Astrocyte of the spinal cord (primary cell): ENCODE measurements at places on chromosomes 6 and 20.

- DNase-seq: no peak
Measured at GRCh38 chr6:157841211-157841840, 18.3 kb downstream of the SNX9 start.

DNA sequence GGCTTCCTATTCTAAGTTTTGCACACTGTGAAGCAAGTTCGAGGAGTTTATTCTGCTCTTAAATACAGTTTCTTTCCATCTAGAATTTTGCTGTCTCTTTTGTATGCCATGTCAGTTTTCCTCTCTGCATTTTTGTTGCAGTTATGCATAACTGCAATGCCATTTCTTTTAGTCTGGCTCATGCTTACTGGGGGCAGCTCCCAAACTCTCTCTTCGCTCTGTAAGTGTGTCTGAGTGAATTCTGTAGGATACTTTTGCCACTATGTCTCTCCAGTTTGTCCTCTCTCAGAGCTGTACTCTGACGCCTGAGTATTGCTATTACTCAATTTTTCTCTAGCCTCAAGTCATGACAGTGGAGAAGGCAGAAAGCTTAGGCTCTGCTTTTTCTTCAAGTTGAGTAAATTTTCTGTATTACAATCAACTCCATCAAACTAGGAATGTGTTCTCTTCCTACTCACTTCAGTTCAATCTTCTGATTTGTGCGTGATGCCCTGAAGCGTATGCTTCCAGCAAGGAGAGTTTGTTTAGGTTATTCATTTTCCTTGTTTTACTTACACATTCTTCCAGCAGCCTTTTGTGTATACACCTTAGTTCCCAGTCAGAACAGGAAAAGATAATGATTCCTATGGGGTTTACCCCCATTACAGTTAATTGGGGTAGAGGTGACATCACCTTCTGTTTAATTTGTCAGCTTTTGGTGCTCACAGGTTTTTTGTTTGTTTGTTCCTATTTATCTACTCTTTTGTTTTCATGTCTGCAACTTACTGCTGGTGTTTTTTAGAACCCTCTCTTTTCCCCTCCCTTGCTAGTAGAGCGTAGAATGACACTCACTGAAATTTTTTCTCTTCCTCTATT lies 430.9 kb downstream of the BCKDHB start:
- DNase-seq: no peak

DNA sequence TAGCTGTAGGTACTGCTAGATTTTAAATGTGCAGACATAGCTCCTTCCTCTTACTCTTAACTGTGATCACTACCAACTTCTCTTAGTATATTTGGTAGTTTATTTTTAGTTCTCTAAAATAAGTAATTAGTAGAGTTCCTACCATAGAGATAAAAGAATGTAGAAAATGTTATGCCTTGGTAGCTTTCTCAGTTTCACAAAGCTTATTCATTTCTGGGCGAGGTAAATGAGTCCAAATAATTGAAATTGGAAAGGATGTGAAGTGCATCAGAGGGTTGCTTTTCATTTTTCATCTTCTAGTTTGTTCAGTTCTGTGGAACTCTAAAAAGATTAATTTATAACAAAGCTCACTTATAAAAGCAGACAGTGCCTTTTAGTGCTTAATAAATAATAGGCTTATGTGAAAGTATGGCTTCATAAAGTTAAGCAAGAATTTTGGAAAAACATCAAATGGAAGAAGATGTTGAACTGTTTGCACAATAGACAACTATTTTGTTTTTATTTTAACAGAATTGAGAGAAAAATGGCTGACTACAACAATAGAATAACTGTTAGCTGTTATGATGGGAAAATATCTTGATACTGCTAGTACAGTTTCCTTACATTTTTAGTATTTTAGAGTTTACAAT lies 303.7 kb downstream of the UTRN start:
- no peak for DNase-seq

- no peak for DNase-seq
Measured at GRCh38 chr20:25586877-25587276, 1.5 kb upstream of the NINL start.

GRCh38 chr6:162777091-162777490 lies 49.3 kb downstream of the PACRG start:
- no peak for DNase-seq

GRCh38 chr6:49744259-49744658 lies at the start of gene CRISP3:
TSS of gene CRISP3 (minus strand) at chr6:49744388. CDS start at chr6:49744367, 21 bp downstream.
- DNase-seq: no peak

- no peak for DNase-seq
Measured at GRCh38 chr6:14211562-14211942, 94.0 kb downstream of the CD83 start.

- no peak for DNase-seq
Measured at GRCh38 chr20:64048402-64049044, 916 bp downstream of the SOX18 start.

DNA sequence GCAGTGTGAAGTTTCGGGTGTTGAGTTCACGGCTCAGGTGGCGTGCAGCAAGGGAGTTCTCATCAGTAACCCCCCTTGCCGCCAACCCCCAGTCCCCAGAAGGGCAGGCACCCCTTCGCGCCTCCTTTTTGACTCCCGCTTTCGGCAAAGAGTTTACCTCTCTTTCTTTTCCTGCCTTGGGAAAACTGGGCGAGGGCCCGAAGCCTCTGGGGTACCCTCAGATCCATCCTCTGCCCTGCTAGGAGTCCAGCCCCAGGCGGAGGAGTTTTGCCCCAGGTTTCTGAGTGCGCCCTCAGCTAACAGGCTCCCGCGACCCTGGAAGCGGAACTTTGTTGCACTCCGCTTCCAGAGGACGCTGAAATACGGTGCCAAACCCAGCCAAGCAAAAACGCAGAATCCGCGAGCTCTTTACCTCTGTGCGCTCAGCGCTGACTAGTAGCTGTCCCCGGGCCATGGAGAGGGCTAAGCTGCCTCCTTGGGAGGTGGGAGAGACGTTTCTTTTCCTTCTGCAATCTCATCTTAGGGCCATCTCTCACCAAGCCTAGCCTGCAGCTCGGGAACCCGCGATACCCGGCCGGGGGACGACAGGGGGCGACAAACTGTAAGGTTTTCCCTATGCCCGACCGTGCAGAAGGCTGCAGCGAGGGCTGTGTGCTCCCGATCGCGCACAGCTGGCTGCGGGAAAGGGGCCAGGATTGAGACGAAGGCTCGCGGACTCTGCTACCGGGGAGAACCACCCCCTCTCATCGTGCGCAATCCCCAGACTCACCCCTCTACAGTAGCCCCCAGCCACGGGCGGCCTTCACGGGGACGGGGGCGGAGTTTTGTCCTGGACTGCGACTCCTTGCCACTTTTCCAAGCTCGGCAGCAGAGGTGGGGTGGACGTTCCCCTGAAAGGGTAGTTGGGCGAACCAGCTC lies 2.7 kb upstream of the PAX1 start:
- peak; percentile 2 for DNase-seq

- peak; percentile 72 for DNase-seq
Measured at GRCh38 chr6:148166339-148166968, 176.2 kb upstream of the SASH1 start.

- no peak for DNase-seq
Measured at GRCh38 chr20:4635342-4635741, 86.4 kb upstream of the PRND start.

GRCh38 chr6:127111526-127111925 lies 6.9 kb upstream of the RSPO3 start:
- DNase-seq: no peak

DNA sequence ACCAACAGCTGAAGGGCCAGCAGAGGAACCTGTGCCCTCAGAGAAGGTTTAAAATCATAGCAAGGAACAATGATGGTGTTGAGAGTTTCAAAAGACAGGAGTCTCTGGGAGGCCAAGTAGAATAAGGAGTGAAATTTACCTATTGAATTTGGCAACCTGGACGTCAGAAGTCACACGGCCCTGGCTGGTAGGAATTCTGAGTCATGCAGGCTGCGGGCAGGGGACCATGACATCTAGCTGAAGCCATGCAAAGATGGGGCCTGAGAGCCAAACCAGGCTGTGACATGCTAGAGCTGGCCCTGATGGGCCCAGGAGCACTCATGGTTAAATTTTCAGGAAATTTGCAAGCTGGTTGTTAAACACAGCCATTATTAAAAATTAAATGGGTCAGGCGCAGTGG lies 64.0 kb upstream of the SNX9 start:
- DNase-seq: no peak

- no peak for DNase-seq
Measured at GRCh38 chr20:35004051-35004725, 48.5 kb downstream of the MYH7B start.

DNA sequence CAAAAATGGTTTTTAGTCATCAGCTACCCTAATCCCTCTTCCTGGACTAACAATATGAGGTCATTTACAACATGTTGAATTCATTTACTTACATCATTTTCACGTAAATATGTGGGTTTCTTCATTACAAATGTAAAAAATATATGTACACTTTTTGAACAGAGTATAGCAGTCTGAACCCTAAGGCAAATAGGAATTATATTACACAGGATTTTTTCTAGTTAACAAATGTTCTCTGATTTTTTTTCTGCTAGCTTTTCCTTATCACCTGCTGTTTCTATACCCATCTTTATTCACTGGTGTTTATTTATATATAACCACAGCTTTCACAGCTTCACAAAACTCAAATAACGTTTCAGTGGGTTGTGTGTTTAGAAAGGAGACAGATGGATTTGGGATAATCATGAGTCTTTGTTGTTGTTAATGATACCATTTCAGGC lies 21.0 kb upstream of the CD2AP start:
- no peak for DNase-seq

GRCh38 chr6:31345026-31345730 lies 11.8 kb downstream of the HLA-B start:
- no peak for DNase-seq

GRCh38 chr6:15544321-15544900 lies 118.4 kb downstream of the DTNBP1 start:
- DNase-seq: peak; percentile 37

DNA sequence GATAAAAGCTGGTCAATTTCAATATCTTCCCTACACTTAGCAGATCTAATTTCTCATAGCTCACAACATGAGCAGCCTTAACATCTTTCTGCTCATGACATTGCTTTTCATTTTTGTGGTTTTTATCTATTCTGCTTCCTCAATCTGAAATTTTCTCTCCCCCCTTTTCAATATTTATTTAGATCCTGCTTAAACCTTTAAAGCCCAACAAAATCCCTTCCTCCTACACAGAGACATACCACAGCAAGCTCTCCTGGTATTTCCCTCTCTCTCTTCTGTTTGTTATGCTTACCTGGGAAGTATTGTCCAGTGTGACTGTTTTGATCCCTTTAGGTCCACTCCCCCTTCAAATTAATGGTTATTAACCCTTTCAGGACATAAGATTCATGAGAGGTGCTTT lies 582.5 kb downstream of the RFPL4B start:
- no peak for DNase-seq

- DNase-seq: no peak
Measured at GRCh38 chr6:98047164-98047563, 764.1 kb upstream of the MMS22L start.

DNA sequence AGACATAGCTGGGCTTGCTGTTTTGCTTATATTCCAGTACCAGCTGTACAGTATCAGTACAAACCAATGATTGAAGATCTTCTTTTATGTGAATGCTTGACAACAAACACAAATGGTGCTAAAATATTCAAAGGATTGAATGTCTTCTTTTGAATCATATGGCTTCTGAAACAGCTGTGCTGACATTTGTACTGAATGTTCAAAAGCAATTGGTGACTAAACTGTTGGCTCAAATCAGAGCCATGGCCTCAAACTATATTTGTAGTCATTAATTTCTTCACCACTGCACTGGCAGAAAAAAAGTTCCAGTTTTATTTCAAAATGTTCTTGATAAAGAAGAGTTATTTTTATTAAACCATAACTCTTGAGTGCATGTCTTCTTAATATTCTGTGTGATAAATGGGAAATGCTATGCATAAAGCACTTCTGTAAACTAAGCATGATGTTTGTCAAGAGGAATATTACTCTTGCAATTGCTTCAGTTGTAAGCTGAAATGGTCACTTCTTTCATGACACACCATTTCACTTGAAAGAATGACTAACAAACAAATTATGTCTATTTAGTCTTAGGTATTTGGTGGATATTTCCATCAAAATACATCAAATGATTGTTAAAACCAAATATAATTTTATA lies 45.9 kb upstream of the CENPW start:
- DNase-seq: no peak
